ENCODE measurements at places on chromosomes 5 and 9.

- no peak for DNase-seq
Observed at GRCh38 chr5:73132759-73133158, 12.4 kb downstream of the TMEM171 start.

GRCh38 chr9:70954126-70954525, 167.3 kb downstream of the TRPM3 start:
- DNase-seq = no peak

DNA sequence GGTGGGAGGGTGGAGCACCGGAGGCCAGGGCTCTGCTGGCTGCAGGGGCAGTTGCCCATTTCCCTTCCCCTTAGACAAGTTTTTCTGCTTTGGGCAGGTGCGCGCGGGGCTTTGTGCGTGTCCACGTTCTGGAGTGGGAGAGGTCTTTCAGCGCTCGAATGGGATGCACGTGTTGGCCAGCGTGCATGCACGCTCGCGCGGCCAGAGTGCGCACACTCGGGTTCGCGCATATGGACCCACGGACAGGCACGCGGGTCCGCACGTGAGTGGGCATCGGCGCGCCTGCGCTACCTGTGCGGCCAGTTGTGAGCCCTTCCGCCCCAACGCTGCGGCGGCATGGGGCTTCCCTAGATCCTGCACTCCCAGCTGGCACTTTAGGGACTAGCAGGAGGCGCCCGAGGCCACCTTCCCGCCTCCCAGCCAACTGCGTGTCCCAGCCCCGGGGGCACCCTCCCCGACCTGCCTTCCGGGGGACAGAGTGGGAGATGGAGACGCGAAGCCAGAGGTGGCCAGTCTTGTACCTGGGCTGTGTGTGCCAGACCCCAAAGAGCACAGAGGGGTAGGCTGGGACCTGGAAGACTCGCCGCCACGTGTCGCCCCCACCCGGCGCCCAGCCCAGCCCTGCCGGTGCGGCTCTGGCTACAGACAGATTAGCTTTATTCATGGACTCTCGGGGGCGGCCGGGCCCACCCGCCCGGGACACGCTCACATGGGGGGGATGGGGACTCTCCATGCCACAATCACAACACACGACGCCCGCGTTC, 9.8 kb upstream of the GPRIN1 start:
- DNase-seq = no peak

DNA sequence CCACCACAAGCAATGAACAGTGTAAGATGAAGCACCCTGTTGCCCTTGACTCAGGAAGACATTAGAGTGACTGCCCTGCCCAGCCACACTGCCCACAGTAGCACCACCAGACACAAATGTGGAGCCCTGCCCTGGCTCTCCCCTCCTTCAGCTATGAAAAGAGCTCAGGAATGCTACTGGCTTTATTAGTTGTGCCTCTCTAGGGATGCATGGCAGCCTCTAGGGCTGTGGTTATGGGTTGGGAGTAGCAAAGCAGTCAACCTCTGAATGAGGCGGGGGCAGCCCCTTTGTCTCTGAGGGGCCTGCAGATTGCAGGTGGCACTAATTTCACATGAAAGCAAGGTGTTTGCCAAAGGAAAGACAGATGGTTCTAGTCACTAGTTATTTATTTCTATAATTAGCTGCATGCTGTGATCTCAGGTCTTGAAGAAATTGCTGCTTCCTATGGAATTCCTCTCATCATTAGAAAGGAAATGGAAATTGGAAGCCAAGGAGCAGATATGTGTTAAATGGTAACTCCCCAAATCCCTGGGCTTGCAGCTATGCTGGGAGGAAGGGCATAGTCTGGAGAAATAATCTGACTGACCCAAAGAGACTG, 259.4 kb downstream of the TLR4 start:
- DNase-seq = no peak

DNA sequence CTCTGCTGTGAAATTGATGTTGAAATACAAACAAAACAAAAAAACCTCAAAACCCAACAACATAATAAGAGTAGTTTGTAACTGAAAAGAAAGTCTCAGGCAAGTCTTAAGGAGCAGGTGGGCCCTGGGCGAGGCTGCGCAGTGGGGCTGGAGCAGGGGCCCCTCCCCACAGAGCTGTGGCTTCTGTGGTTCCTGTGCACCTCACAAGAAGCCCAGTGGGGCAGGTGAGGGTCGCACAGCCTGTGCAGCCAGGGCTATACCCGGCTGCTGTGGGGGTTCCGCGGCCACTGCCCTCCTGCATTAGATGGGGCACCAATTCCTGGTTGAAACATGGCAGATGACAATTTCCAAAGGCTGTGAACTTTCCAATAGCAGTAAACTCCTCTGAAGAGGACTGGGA, 75.3 kb downstream of the TRIO start:
- DNase-seq = no peak

- no peak for DNase-seq
Observed at GRCh38 chr5:135129307-135129706, 95.3 kb upstream of the PITX1 start.

- DNase-seq = no peak
Observed at GRCh38 chr5:159752622-159753275, 163.5 kb upstream of the ADRA1B start.

- DNase-seq = no peak
Observed at GRCh38 chr5:52996979-52997378, 7.8 kb downstream of the ITGA2 start.

DNA sequence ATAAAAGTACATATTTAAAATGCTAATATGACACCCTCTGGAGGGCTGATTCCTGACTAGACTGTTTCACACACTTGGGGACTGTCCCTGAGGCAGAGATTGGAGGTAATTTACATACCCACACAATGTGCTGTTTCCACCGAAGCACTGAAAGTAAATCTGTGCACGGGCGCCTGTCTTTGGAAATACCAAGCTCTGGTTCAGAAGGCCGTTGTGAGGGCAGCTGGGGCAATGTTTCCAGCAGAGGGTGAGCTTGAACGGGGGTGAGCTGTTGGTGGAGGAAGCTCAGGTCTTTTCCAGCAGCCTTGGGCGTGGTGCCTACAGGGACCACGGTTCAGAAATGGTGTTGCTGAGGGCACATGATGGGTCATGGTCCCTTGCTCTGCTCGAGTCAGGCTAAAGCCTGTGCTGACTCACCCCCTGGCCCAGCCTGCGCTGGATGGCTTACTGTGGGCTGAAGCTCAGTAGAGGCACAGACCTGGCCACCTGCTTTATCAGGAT, 25.8 kb upstream of the HMCN2 start:
- DNase-seq = no peak

- DNase-seq = no peak
Observed at GRCh38 chr9:138068601-138069035, 191.0 kb downstream of the CACNA1B start.
